ENCODE measurements at places on chromosomes 4 and X.

DNA sequence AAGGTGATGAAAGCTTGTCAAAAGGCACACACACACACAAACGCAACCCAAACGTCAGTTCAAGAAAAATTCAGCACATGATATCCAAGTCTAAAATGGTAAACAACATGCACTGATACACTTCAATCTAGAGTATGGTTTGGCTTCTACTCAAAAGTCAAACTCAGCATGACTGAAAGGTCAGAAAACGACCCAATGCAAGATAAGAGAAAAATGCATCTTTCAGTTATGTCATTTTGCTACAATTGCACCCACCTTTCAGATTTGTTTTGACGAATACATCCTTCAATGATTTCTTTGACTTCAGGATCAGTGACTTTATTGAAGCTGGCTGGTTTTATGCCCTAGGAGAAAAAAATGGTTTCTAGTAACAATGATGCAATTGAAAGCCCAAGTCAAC is 56.3 kb downstream of the WNK3 start:
- DNase-seq = no peak

GRCh38 chr4:80107374-80107773 is 34.3 kb upstream of the ANTXR2 start:
- no peak for DNase-seq

DNA sequence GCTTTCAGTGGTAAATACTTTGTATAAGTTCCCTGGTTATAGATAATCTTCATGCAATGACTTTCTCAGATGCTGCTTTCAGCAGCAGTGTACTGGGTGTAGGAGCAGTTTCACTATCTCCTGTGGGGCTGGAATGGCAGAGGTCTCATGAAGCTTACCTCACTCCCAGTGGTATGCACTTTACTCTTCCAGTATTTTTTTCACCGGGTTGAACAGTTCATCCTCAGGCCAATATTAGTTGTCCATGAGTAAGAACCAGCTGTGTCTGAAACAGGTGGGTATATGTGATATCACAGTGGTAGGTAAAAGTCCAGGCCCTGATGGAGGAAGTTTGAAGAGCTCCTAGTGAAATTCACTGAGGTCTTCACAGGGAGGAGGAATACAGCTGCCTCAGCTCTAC is 351.5 kb upstream of the EMCN start:
- no peak for DNase-seq

- DNase-seq = no peak
Observed at GRCh38 chr4:62394766-62395165, 1194.6 kb downstream of the ADGRL3 start.

DNA sequence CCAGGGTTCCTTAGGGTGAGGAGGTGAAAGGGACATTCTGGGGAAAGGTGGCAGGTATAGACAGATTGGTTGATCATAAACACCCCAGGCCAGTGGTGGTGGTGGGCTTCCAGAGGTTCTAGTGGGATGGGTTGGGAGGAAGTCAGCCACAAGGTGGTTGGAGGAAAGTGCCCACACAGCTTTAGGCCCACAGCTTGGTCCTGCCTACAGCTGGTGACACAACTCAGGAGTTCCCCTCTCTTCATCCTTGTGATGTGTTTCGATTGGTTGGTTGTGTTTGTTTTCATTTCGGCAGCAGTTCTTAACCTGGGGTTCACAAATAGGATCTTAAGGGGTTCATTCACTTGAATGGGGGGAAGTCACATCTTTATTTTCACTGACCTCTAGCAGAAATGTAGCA is 157.0 kb downstream of the TMEM164 start:
- DNase-seq = no peak

DNA sequence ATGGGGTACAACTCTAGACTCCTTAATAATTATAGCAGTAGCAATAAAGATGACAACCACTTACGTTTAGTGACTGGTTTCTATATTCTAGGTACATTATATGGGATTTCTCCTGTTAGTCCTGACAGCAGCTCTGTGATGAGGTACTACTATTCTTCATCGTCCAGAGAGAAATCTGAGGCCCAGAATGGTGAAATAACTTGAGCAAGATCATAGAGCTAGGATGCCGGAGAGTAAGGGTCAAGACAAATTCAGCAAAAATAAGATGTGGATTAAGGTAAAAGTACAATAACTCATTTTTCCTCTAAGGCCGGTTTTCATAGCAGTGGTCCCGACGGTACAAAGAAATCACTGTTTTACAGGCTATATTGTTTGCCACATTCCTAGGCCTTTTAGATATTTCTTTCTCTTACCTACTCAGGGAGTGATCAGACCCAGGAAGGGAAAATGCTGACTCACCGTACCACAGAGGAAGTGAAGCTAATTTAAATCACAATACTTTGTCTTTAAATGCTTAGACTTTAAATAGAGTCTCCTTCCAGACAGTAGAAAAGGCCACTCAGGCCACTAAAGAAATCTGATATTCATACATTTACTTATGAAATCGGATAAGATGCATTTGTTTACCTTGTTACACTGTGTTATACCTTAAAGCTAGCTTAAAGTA is 2023.0 kb upstream of the AGA start:
- no peak for DNase-seq

GRCh38 chrX:24702362-24703184 is 8.9 kb downstream of the POLA1 start:
- no peak for DNase-seq

GRCh38 chrX:119359618-119360382 is 39.3 kb upstream of the SLC25A43 start:
- DNase-seq = no peak

GRCh38 chrX:122816288-122816687 is 367.8 kb upstream of the GRIA3 start:
- no peak for DNase-seq

DNA sequence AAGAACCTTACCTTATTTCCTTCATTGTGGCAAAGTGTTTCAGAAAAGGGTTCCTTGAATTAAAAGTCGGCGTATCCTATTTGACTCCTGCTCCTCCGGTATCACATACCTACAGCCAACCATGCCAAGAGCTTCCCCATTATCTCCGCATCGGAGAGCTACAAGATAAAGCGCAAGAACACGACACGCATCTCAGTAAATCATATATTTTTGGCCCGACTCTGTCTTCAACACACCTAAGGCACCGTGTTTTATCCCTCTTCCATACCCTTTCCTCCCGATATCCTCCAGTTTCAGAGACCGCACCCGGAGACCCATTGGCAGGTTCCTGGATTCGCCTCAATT is 497 bp upstream of the THAP9 start:
- DNase-seq = no peak

DNA sequence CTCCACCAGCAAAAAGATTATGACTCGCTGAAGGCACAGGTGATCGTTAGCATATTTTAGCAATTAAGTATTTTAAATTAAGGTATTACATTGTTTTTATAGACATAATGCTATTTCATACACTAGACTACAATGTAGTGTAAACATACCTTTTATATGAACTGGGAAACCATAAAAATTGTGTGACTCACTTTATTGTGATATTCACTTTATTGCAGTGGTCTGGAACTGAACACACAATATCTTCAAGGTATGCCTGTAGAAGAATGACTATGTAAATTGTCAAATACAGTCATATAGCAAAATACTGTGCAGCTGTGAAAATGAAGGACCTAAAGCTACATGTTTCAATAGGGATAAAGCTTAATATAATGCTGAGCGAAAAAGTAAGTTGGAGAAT is 26.6 kb upstream of the MAML3 start:
- no peak for DNase-seq

DNA sequence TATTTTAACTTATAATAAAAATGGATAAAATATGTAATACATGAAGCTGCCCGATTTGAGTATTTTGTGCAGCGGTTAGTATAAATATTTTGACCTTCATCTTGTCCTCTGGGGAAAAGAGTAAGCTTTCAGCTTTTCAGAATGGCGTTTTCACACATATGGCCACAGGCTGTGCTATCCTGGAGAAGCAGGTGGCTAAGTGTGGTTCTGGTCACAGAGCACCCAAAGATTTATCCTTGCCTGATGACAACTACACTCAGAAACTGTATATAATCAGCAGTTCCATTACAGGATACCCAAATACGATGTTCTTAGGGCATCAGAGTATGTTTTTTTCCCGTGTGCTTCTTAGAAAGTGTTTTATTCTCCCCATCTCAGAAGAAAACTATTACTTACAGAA is 42.3 kb upstream of the ANK2 start:
- DNase-seq = no peak

GRCh38 chr4:187479511-187479910 is 516.1 kb upstream of the ZFP42 start:
- no peak for DNase-seq

GRCh38 chr4:159144112-159144694 is 41.3 kb downstream of the RAPGEF2 start:
- DNase-seq = no peak

GRCh38 chr4:175330652-175331051 is 412.5 kb downstream of the ADAM29 start:
- no peak for DNase-seq

DNA sequence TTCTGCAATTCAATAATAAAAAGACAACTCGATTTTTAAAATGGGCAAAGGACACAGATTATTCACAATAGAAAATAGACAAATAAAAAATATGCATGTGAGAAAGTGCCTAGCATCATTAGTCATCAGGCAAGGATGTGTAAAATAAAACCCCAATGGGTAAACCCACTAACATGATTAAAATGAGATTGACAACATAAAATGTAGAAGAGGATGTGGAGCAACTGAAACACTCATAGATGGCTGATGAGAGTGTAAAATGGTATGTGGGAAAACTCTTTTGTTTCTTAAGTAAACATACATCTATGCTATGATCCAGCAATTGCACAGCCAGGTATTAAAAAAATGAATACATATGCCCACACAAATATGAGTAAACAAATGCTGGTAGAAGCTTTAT is 177.6 kb downstream of the IQCM start:
- DNase-seq = no peak

DNA sequence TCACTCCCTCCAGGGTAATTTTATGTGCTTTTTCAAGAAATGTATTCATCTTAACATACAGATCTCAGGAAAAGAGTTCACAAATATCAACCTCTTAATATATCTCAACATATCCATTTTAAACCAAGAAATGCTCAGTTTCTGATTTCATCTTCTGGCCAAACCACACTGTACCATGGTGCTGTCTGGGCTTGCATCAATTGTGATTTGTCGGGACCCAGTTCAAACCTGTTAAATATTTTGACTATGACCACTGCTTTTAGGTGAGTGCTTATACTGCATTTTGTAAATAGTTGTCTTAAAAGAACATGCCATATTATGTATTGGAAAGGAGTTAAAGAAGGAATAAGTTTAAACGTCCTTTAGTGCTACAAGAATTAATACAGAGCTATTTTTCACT is 352.1 kb downstream of the SPOCK3 start:
- DNase-seq = no peak

DNA sequence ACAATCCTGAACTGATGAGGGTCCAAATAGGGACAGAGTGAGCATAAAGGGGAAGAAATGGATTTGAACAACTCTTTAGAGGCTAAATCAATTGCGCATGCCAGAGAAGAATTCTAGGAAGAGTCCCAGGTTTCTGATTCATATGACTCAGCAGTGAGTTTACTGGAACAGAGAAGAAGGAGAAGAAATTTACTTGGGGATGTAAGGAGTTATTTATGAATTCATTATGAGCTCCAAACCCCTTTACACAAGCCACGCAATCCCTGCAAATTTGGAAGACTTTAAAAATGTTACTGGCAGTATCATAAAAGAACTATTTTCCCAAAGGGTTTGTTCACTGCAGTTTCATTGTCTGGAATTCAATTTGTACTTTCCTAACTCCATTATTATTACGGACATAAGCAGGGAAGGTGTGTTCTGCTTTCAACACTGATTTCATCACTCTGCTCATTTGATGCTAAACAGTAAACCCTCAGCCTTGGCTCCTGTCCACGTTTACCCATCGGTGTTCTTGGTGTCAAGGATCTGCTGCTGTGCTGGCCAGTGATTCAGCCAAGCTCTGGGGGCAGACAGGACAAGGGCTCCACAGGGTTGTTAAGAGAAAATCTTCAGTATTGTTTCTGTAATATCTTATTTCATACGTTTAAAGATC is 273.7 kb downstream of the HNRNPD start:
- DNase-seq = no peak

GRCh38 chr4:120838784-120839183 is 83.7 kb downstream of the PRDM5 start:
- DNase-seq = no peak

GRCh38 chrX:133859336-133859735 is 126.1 kb downstream of the GPC3 start:
- no peak for DNase-seq

- DNase-seq = no peak
Observed at GRCh38 chr4:1329408-1330371, 17.3 kb upstream of the UVSSA start.
